ENCODE measurements at places on chromosomes 3 and 15.

GRCh38 chr15:40957581-40958051 lies 4.3 kb downstream of the CHAC1 start:
- no peak for DNase-seq

DNA sequence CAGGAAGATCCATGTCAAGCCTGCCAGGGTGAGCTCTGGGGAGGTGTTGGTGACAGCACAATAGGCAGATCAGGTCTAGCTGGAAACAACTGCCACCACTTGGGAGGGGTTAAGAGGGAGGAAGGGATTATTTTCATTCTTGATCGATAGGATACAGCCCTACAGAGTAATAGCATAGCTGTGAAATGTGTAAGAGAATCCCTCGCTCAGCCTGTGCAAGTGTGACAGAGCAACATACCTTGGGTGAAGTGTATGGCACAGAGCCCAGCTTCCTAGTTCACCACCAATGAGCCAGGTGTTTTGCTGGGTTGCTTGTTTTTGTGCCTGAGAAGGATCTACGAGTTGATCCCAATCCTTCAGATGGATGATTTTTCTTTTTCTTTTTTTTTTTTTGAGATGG lies 9.2 kb upstream of the DCUN1D1 start:
- DNase-seq = no peak

- DNase-seq = no peak
These were observed 62.7 kb upstream of the BNIP2 start for GRCh38 chr15:59751552-59752413.

- peak; percentile 84 for DNase-seq
These were observed 83.4 kb upstream of the NANOGP8 start for GRCh38 chr15:35168464-35168863.

DNA sequence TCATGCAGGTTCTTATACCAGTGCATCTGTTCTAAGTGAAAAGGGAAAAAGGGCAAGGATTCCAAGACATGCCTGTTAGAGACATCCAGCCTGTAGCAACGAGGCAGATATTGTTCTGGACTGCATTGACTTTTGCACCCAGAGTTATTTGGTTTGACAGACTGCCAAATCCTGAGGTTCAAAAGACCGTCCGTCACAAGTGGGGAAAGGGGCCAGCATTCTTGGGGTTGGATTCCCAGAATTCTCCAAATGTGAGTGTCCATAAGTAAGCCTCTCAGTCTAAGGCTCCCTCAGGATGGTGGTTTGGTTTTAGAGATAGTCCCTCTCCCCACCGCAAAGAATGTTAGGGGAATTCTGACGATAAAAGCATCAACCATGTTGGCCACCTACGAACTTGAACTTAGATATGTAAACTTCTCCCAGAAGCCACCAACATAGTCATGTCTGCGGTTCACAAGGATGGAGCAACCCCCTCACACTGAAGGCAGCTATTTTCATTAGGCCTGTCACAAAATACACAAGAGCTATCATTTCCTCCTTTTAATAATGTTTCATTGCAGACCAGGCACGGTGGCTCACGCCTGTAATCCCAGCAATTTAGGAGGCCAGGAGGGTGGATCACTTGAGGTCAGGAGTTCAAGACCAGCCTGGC lies 13.6 kb upstream of the LACTB start:
- peak; percentile 100 for DNase-seq

- DNase-seq = no peak
These were observed 87.5 kb upstream of the TGFBR2 start for GRCh38 chr3:30518872-30519271.

GRCh38 chr15:57589754-57590153 lies 1.9 kb upstream of the MYZAP start:
- no peak for DNase-seq

DNA sequence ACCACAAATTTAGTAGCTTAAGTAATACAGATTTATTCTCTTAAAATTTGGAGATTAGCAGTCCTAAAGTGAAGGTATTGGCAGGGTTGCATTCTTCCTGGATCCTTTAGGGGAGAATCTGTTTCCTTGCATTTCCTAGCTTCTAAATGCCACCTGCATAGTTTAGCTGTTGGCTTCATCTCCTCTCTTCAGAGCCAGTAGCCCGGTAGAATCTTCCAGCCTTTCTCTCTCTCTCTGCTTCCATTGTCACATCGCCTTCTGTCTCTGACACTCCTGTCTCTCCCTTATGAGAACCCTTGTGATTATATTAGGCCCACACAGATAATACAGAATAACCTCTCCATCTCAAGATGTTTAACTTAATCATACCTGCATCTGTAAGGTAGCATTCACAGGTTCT lies 21.4 kb downstream of the FAM98B start:
- DNase-seq = no peak

DNA sequence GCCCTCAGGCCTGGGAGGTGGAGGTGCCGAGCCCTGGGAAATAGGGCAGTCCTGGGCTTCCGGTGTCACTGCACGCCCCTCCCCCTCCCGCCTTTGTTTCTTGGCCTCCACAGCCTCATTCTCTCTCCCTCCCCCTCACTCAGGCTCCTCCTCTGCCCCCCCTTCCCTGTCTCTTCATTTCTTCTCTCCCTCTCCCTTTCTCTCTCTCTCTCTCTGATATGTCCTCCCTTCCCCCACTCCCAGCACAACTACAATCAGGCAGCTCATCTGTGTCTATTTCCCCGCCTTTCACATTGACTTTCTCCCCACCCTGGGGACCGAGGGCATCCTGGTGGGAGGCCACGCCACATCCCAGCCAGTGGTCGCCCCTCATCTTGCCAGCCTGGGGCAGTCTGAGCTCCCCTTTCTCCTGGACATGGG lies 40.2 kb downstream of the IDH2 start:
- DNase-seq = peak; percentile 59

DNA sequence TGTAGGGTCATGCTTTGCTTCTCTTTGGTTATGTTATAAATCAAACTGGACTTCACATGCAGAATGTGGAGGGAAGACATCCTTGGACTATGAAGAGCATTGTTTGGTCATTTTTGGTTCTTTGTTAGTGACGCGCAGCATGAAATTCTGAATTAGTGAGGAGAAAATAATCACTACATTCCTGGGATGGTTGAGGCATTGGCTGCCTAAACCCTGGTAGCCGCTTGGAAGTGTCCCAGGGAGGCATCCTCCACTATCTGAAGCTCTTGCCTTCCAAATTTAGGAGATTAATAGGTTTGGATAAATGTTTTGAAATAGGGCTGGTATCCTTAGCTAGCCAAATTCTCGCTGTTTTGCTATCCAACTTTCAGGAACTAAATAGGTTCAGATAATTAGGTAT lies 96.2 kb downstream of the CLSTN2 start:
- no peak for DNase-seq

DNA sequence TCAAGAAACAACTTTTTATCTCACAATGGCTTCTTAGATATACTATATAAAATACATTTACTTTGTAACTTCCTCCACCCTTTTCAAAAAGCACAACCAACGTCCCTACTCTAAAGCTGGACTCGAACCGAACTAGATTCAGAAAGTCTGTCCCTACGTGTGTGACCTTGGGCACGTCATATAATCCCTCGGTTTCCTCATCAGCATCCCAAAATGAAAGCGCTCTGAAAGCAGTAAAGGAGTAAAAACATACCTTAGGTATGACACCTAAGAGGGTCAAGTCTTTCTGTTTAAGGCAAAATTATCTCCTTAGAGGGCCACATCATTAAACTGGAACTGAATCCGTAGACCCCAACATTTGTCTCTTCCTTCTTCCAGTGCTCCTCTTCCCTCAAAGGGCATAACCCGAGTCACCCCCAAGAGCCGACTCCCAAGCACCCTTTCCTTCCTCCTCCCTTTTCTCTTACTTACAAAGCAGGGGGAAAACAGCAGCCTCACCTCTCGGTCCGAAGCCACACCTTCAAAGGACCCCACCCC lies 663 bp downstream of the PDCD10 start:
- peak; percentile 11 for DNase-seq

DNA sequence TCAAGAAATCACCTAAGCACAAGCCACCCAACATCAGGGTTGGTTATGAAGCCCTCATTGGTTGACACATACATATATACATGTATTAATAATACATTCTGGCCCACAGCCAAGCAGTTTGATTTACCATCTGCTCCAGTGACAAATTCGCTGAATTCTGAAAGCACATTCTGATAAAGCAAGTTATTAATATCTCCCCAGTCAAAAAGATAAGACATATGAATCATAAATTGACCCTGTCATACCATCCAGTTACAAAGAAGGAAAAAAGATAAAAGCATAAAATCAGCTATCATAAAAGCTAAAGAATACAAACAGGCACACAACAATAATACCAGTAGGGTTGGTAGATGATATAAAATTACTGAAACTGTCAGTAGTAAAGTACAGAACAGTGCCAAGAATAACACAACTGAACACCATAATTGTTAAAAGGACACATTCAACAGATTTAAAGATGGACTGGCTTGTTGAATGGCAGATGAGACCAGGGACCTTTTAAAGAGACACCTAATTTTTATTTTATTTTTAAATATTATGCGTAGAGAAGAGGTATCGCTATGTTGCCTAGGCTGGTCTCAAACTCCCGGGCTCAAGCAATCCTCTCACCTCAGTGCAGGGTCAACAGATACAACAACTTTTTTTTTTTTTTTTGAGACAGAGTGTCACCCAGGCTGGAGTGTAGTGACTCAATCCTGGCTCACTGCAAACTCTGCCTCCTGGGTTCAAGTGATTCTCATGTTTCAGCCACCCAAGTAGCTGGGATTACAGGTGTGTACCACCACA lies 7.7 kb downstream of the SNX4 start:
- DNase-seq = peak; percentile 73

- DNase-seq = no peak
These were observed 40.7 kb downstream of the MYO1E start for GRCh38 chr15:59332009-59332408.

- no peak for DNase-seq
These were observed 100.7 kb downstream of the ANXA2 start for GRCh38 chr15:60297047-60297446.

- no peak for DNase-seq
These were observed 32.6 kb downstream of the HPS3 start for GRCh38 chr3:149162007-149162406.

GRCh38 chr15:64930019-64930652 lies 18.4 kb downstream of the ANKDD1A start:
- DNase-seq = no peak

- DNase-seq = no peak
These were observed 8.3 kb downstream of the TF start for GRCh38 chr3:133754455-133754854.

- no peak for DNase-seq
These were observed 101.2 kb downstream of the CORO2B start for GRCh38 chr15:68679961-68680371.

GRCh38 chr3:184260724-184261269 lies 556 bp downstream of the CAMK2N2 start:
- DNase-seq = no peak

GRCh38 chr3:112654979-112655378 lies 14.0 kb upstream of the CCDC80 start:
- no peak for DNase-seq

DNA sequence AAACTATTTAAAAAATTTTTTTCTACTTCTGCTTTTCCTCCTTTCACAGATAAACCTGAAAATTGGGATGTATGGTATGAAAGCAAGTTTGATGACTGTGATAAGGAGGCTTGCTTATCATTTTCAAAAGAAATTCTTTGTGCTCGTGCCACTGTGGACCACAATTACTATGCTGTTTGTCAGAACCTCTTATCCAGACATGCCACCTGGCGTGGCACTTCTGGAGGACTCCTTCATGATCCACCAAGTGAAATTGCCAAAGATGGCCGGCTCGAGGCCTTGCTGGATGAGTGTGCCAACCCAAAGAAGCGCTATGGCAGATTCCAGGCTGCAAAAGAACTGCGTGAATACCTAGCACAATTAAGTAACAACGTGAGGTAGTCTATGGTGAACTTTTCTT lies 17.8 kb downstream of the DIPK2A start:
- DNase-seq = no peak

- DNase-seq = no peak
These were observed 94.6 kb downstream of the CDIN1 start for GRCh38 chr15:36673987-36674386.

GRCh38 chr3:170204023-170204472 lies 18.2 kb upstream of the PRKCI start:
- DNase-seq = no peak

DNA sequence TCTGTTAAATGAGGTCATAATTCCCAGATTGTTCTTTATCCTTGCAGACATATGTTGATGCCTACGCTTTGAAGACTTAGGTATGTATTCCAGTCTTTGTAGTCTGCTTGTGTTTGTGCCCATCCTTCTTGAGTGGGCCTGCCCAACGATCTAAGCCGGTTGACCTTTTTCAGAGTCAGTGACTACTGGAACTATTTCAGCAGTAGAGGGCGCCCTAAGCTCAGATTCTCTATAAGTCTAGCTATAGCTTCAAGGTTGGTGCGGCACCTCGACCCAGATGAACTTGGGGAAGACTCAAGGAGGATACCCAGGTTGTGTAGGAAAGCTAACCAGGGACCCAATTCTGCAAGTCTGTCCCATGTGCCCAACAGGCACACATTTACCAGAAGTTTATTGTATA lies 228.8 kb upstream of the PPP2R3A start:
- peak; percentile 2 for DNase-seq
